ENCODE measurements at places on chromosomes 13 and 19.

DNA sequence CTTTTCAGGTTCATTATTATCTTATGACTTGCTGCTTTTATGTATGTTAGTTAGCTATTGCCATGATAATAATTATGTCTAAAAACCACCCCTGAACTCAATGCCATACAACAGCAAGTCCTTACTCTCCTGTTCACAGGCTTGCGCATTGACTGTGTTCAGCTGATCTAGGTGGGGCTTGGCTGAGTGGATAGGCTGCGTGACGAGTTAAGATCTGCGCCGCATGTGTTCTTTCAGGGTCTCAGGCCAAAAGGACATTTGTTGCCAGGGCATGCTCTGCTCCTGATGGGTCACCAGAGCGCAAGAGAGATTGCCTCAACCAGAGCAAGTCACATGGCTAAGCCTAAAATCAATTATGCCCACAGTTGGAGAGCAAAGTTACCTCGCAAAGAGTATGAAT is 859 bp downstream of the ZNF568 start:
- no peak for DNase-seq

GRCh38 chr19:10896851-10897526 is 25.6 kb downstream of the CARM1 start:
- DNase-seq: no peak

DNA sequence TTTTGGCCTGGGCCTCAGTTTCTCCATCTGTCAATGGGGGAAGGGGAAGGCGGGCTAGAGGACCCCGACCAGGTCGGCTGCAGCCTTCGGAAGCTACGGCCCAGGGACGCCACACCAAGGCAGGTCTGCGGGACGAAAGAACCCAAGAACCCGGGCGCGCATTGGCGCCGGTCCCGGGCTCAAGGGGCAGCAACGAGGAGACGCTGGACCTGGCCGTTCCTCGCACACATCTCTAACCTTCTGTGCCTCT is 739 bp upstream of the ILF3 start:
- DNase-seq: no peak

- peak; percentile 18 for DNase-seq
Observed at GRCh38 chr13:52868190-52868589, 19.8 kb upstream of the PCDH8 start.

GRCh38 chr13:39414339-39414738 is 188.7 kb downstream of the LHFPL6 start:
- DNase-seq: no peak

- DNase-seq: no peak
Observed at GRCh38 chr13:33050161-33050560, 33.9 kb downstream of the KL start.

- no peak for DNase-seq
Observed at GRCh38 chr19:5341448-5341820, 822 bp upstream of the PTPRS start.

DNA sequence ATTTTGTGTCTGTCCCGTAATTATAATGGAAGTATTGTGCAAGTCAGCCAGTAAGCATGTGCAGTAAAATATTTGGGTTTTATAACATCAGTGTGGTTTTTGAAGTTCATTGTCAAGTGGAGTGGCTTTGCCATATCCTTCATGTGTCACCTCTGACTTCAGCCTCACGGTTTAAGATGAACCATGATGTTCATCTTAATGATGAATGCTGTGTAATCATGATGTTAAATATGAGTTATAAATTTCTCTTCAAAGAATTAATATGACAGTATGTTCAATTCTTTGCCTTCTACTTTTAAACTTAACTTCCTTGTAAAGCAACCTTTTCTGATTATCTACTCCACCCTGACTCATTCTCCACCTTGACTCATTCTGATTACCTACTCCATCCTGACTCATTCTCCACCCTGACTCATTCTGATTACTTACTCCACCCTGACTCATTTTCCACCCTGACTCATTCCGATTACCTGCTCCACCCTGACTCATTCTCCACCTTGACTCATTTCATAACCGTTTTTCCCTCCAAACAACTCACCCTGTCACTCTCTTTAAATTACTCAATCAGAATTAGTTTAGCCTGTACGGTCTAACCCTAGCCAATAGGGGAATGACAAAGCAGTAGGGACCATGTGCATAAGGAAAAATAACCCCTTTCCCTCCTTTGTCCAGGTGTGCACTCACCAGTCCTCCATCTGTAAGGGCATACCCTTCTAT is 50.3 kb upstream of the ANKRD10 start:
- no peak for DNase-seq
